ENCODE measurements at places on chromosomes 1 and 21.

DNA sequence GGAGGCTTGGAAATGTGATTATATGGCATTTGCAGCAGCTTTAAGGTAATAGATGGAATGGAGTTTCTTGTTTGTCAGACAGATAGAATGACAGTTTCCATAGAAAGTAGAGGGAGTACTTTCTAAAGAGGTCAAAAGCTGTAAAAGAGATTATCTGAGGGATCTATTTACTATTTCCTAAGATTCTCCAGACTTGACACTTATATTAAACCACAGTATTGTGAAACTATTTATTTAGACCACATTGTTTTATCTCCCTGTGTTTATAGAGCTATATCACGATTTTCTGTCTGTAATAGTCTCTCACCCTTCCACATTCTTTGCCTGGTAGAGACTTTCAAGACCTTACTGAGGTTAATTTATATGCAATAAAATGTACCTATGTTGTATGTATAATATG lies 66.7 kb downstream of the MAN1A2 start:
- no peak for DNase-seq

GRCh38 chr1:181469829-181470228 lies 13.5 kb upstream of the CACNA1E start:
- no peak for DNase-seq

DNA sequence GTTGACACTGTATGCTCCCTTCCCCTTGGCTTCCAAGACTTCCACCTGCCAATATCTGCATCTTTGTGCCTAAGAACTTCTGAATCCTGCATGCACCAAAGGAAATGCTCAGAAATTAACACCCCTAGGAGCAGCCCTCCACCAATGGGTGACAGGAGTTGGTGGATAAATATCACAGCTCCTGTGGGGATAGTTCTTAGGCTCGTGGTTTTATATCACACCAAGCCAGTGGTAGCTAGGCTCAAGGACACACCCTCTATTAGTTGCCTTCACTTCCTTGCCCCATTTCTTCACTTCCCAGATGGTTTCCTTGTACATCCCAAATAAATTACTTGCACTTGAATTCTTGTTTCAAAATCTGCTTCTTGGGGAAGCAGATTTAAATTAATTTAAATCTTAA lies 16.9 kb upstream of the CDC14A start:
- DNase-seq = no peak

- no peak for DNase-seq
Observed at GRCh38 chr21:31236528-31236927, 107.5 kb downstream of the TIAM1 start.

DNA sequence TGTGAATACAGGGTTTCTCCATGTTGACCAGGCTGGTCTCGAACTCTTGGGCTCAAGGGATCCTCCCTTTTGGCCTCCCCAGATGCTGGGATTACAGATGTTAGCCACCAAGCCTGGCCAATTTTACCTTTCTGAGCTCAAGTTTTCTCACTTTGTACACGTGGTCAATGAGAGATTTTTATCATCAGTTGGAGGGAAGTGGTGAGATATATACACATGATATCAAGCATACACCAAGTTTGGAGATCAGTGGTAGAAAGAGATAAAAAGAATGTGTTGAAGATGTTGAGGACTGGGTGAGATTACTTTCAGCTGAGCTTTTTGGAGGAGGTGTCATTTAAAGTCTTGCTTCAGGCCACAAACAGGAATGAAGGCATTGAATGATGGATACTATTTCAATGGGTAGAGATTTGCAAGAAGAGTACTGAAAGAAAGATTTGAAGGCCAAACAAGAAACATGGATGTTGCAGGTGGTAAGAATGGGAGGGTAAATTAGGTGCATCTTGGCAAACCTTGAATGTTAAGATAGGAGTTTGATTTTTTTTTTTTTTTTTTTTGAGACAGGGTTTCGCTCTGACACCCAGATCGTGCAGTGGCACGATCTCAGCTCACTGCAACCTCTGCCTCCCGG lies 3.0 kb upstream of the SESN2 start:
- DNase-seq = no peak

GRCh38 chr1:48493970-48494769 lies 22.2 kb upstream of the SPATA6 start:
- no peak for DNase-seq

GRCh38 chr1:247638011-247638410 lies 32.6 kb downstream of the OR2G3 start:
- no peak for DNase-seq

- DNase-seq = no peak
Observed at GRCh38 chr1:204498981-204499380, 4.4 kb upstream of the PIK3C2B start.

GRCh38 chr1:41661428-41662060 lies 177.1 kb upstream of the EDN2 start:
- DNase-seq = no peak

GRCh38 chr1:93810316-93810715 lies 68.7 kb downstream of the DNTTIP2 start:
- no peak for DNase-seq

GRCh38 chr1:98797506-98797905 lies 136.0 kb downstream of the SNX7 start:
- no peak for DNase-seq

DNA sequence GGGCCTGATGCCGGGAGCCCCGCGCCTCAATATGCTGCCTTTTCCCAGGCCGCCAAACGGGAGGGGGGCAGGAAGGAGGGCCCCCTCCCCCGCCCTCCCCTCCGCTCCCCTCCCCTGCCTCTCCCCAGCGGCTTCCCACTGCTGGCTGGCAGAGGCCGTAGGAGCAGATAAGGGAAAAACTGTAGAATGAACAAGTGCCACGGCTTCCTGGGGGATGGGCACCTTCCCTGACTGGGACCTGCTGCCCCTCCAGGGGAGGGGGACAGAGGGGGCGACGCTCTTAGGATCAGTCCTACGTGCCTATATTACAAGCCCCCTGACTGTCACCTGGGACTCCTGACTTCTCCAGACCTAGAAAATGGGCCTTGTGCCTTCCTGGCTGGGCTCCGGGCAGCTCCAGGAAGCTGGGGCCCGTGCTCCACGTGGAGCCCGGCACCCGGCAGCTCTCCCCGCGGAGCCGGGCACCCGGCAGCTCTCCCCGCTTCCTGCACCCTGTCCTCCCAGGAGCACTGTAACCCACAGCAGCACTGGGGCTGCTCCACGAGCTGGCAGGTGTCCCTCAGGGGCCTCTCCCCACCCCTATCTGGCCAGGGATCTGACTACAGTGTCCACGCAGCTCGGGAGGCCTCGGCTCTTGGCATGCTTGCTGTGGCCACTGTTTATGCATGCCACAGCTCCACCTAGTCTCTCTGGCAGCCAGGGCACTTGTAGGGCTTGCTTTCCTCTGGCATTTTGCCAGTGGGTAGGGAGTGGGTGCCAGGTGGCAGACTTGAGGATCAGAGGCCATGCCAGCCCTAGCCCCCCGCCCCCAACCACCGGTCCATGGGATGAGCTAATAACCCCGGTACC lies 674 bp upstream of the HES5 start:
- no peak for DNase-seq

- DNase-seq = no peak
Observed at GRCh38 chr1:106659490-106660244, 396.8 kb upstream of the PRMT6 start.

- no peak for DNase-seq
Observed at GRCh38 chr1:199766218-199766792, 261.2 kb upstream of the NR5A2 start.

DNA sequence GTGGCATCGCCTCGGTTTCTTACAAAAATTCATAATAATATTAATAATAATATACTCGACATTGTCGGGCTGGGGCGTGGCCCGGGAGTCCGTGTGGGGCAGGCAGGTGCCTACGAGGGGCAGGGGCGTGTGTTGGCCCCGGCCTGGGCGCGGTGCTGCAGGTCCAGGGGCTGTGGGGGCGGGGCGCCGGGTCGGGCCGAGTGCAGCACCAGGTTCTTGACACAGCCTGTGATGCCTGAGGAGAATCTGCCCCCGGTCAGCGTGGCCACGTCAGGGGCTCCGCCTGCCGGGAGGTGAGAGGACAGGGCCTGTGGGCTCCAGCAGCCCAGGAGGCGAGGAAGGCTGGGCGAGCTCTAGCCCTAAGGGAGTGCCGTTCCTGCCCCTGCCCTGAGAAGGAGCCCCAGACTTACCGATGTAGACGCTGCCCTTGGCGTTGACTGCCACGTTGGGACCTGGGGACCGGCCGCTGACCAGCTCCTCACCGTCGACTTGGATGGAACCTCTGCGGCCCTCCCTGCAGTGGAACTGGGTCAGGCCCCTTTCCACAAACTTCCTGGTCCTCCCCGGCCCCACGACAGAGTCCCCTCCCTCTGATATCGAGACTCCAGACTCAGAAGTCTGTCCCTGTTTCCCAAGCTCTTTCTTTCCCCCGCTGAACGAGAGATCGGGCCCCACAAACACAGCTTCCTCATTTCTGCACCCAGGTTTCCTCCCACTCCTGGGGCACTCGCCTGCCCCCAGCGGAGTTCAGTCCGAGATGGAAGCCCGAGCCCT lies 11.3 kb downstream of the LDLRAD2 start:
- DNase-seq = no peak

GRCh38 chr1:15949453-15950245 lies 26.3 kb downstream of the ZBTB17 start:
- DNase-seq = peak; percentile 88

GRCh38 chr1:161209790-161210409 lies 5.2 kb upstream of the FCER1G start:
- DNase-seq = peak; percentile 45

GRCh38 chr1:156074661-156075060 lies 7.6 kb downstream of the MEX3A start:
- DNase-seq = no peak

- no peak for DNase-seq
Observed at GRCh38 chr1:47569681-47570470, 132.0 kb downstream of the FOXD2 start.

- no peak for DNase-seq
Observed at GRCh38 chr1:208526613-208527125, 282.5 kb upstream of the PLXNA2 start.

GRCh38 chr1:107098961-107099360 lies 41.9 kb upstream of the NTNG1 start:
- no peak for DNase-seq

DNA sequence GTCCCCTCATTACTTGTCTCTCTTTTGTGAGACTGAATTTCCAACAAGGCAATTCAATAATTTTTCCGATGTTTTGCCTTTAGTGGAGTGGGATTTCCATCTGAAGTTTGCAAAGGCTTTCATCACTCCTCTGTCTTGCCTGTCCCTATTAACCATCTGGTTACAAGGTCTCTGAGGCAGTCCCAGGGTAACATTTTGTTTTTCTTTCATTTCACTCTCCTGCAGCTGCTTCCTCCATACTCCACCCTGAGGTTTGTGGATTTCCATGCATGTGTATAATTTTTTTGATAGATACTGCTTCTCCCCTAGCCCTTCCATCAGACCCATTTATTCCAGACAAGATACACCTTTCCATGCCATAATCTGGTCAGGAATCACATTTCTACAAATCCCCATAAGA lies 366.8 kb downstream of the PTBP2 start:
- no peak for DNase-seq

DNA sequence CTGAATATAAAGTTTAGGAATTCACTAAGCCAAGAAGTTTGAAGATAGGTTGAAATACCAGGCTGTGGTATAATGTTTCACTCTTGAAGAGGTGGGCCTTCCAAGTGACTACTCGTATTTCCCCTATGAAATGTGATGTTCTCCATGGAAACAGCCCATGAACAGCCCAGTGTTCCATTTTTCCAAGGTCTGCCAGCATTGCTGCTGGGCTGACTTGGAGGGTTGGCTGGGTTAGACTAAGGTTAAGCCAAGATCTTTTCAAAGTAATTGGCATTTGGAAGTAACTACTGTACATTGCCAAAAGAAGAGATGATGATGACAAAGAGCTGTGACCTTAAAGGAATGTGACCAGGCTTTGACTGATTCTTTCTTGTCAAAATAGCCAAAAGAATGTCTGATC lies 73.8 kb downstream of the RPE65 start:
- no peak for DNase-seq

GRCh38 chr1:77036560-77036959 lies 169.3 kb downstream of the ST6GALNAC5 start:
- no peak for DNase-seq

All from activated CD8-positive, alpha-beta memory T cell treated with anti-CD3 and anti-CD28 coated beads for 4 hours (primary cell).